ENCODE measurements at places on chromosomes 2 and 18.

- DNase-seq, result no peak
Measured at GRCh38 chr2:83058683-83059082, 1400.4 kb downstream of the SUCLG1 start.

DNA sequence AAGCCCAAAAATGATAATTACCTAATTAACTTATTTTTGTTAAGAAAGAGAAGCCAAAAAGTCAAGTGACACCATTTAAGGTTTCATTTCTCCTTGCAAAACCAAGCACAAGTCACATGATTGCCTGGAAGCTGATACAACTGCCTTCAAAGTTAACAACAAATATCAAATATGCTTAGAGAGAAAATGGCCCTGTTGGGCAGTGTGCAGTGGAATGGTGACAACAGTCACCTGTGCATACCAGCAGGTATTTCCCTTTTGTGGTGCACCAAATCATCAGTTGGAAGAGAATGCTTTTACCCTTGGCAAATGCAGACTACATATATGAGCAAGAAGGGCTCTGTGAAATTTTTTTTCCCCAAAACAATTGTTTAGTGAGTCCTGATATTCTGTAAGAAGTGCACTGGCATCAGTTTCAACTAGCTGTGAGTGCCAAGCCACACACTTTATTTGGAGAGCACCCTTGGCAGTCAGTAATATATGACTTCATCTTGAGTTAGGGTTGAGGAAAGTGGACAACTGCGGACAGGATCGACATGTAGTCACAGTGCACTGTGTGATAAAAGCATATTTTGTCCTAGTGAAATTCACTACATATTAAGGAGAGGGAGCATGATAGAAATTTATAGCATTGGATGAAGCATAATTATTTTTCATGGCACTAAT lies 74.9 kb upstream of the DOCK10 start:
- DNase-seq, result no peak

DNA sequence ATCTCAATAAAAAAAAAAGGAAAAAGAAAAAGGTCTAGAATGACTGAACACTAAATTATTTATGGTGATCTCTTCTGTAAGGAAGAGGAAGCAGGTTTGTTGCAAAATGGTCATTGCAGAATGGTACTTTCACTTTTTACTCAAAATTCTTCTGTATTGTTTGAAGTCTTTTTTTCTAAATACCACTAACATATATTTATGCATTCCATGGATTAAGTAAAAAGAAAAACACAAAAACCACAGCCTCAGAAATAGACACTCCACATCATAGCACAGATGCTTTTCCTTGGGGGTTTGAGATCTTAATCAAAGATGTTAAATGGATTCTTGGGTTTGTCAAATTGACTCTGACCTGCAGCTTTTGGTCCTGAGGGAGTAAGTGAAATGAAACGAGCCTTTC lies 47.4 kb downstream of the RHOB start:
- DNase-seq, result no peak

- no peak for DNase-seq
Measured at GRCh38 chr18:34077599-34077998, 147.1 kb downstream of the NOL4 start.

DNA sequence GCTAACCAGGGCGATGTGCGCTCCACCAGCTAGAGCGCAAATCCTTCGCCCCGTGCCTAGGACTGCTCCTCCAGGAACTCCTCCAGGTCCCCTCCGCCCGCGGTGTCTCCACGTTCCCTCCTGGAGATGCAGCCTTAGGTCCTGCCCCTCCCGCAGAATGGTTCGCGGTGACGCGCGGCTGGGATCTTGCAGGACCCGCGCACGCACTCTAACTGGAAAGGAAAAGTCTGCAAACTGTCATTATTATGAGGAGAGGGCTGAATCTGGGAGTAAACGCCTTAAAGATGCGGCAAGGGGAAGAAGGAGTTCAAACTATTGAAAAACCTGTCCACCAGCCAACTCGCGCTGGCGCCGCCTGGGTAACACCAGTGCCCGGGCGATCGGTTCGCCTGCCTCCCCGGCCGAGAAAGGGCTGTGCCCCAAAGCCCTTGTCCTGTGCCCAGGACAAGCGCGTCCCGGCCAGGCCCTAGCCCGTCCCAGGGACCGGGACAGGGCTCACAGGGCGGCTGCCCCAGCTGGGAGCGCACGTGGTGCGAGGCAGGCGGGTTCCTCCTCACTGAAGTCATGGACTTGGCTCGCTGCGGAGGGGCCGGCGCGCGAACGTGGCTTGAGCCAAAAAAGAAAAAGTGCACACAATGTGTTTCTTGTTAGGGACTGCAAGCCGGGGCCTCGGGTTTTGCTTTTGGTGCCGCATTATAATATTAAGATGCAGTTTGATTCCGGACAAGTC lies 5.5 kb upstream of the ID2 start:
- DNase-seq, result no peak

GRCh38 chr18:69213842-69214241 lies 186.8 kb upstream of the DOK6 start:
- DNase-seq, result no peak

DNA sequence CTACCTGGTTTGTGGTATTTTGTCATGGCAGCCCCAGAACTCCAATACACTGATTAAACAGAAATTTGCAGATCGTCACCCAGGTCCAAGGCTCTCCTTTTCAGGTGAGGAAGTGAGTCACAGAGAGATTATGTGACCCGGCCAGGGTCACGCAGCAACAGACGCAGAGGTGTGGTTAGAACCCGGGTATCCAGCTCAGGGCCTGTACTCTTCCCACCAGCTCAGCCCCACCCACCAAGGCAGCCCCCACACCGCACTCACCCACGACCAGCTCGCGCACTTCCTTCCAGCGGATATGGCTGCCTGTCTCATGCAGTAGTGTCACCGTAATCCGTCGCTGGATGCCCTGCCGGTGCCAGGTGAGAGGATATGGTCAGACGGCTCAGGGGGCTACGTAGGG lies 48.1 kb downstream of the AQP12A start:
- no peak for DNase-seq
